Cortex of kidney (tissue), 1 donor: ENCODE measurements at places on chromosomes 11 and 22.

DNA sequence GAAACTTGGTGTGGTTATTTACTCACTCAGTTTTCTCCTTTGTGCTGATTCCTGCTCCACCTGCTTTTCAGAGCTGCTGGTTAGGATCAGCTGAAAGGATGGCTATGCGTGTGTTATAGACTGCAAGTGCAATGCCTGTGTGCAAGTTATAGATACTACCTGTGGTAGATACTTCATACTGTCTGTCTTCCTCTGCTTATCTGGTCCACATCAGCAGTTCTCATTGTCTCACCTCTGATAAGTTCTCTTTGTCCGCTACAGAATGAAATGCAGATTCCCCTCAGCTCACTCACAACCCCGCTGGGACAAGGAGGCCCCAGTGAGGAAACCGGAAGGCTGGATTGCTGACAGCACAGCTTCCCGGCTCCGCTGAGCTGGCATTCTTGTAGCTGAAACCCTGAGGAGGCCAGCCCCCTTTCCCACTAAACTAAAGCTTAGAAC, 37.5 kb upstream of the LYVE1 start:
- DNase-seq, result no peak

GRCh38 chr22:21587803-21588611, 20.5 kb downstream of the UBE2L3 start:
- no peak for DNase-seq

DNA sequence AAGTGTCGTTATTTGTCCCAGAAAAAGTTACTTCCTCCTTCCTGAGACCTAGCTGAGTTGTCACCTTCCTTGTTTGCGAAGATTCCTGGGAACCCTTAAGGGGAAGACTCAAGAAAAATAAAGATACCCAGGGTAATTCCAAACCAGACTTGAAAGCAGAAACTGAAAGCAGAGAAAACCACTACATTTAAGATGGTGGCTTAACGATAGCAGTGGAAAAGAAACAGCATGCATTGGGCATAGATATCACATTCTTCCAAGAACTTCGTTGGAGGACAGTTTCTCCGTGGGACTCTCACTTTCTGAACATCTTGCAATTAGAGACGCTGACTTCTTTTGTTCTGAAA, 89.1 kb downstream of the FAM76B start:
- no peak for DNase-seq

DNA sequence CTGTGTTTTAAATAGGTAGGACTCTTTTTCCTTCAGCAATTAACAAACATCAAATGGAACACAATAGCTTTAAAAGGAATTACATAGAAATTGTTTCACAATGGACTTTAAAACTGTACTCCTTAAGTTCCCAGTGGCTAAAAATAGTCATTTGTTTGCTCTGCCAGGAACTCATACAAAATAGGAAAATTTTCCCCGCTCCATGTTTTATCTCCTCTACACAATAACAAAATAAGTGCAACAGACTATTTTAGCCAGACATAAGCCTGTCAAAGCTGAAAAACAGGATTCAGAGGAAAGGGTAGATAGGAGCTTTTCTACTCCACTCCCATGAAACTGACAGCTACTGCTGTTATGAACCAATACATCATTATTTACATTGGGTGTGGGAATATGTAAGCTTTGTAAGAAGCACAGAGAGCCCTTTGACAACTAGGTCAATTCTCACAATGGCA, 90.1 kb downstream of the STK33 start:
- DNase-seq, result no peak

- DNase-seq, result no peak
These were observed 28.5 kb downstream of the RCOR2 start for GRCh38 chr11:63888170-63889086.

DNA sequence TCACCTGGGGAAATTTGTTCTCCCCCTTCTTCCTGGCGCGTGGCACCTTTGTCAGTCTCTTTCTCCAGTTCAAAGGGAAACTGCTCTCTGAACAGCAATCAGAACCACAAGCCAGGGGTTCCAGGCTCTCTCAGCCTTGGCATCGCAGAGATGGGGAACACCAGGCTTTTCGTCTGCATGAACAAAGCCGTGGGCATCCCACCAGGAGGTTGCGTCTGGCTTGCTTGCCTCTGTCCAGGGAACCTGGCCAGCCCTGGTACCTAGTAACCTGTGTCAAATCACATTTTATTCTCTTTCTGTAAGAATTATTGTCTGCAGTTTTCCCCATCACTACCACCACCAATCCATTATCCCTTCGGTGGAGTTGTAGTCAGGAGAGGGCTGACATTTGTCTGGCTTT, 107.0 kb downstream of the WNT7B start:
- no peak for DNase-seq
